ENCODE measurements at places on chromosomes 4 and X. TPM values are rescaled to one million over a fixed set of nuclear protein-coding genes. Genes with fewer than 3 reads are reported as not detected.

IQSEC2 gene
- 17.1 TPM for total RNA-seq

RFC1 gene
- 22.0 TPM for total RNA-seq

DRD5 gene
- total RNA-seq: not detected

SAGE1 gene
- total RNA-seq: not detected

TCEAL7 gene
- 2.6 TPM for total RNA-seq

CCKAR gene
- not detected for total RNA-seq

FRMD7 gene
- 0.14 TPM for total RNA-seq

ARR3 gene
- not detected for total RNA-seq

UGT2A3 gene
- not detected for total RNA-seq

DNA sequence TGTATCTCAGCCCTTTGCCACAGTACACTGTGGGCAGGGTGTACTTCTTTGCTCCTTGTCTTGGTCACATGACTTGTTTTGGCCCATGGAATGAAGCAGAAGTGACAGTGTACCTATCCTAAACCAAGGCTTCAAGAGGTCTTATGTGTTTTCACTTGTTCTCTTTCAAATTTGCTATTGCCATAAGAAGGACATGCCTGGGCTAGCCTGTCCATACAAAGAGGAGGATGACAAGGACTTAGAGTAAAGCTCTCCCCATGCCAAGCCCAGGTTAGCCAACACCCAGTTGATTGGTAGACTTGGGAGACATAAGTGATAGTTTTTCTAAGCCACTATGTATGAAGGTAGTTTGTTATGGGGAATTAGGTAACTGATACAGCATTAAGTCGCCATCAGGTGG, 141.1 kb upstream of the MID1 start:
- H3K4me1 ChIP-seq: peaks cover 3% of the 10 kb centered on the region
- no peak overlapping the region for H3K4me3 ChIP-seq
- no peak for DNase-seq
- H3K27me3 ChIP-seq: no peaks in the 10 kb centered on the region

DNA sequence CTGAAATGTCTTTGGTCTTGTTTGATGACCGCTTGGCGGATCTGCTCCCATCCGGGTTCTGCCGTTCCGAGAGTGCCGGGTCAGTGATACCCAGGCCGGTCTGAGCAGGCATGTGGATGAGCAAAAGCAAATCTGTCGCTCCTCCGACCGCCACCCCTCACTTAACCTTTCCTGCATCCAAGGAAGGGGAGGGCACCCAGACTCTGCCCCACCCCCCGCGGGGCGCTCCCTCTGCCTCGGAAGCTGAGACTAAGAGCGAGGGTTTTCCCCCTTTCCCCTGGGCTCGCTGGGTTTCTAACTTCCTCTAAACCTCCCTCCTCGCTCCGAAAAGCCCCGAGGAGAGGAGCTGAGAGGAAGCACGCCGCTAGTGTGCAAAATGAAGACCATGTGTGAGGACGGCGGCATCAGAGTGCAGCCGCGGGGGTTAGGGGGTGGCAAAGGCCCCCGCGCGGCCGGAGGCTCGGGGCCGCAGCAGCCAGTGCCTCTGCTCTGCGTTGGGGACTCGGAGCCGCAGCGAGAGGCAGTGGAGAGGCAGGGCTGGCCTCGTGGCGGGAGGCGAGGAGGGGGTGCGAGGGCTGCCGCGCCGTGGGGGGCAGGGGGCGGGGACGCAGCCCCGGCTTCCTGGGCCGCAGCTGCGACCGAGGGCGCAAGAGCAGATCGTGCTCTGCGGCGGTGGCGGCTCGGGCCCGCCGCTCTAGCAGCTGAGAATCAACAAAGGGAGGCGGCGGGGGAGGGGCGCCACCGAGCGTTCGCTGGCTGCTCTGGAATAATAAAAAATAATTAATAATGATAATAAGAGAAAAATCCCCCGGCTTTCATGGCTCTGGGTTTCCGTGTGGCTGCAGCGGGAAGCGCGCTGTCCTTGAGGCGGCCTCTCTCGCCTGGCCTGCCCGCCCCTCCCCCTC, 55.8 kb upstream of the BCOR start:
- DNase-seq: peak; percentile 49
- no peaks in the 10 kb centered on the region for H3K27me3 ChIP-seq
- H3K27ac ChIP-seq: peak overlapping the region; percentile 90

DNA sequence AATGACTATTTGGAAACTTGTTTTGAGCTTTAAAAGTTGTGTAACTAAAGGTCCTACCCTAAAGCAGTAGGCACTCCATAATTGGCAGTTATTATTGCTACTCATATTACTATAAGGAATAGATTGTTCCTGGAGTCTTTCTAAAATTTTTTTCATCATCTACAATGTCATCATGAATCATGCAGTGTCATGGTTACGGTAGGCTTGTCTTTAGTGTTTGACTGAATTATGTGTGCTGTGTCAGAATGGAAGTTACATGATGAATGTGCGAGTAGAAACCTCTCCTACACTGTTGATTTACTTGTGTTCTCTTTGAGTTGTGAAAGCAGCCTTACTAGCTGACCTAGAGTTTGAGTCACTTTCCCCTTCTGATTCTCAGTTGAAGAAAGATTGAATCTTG, 1099.9 kb downstream of the RAPGEF2 start:
- no peak for DNase-seq
- no peaks in the 10 kb centered on the region for H3K36me3 ChIP-seq
- no peaks in the 10 kb centered on the region for H3K4me1 ChIP-seq
- H3K27me3 ChIP-seq: no peaks in the 10 kb centered on the region

DNA sequence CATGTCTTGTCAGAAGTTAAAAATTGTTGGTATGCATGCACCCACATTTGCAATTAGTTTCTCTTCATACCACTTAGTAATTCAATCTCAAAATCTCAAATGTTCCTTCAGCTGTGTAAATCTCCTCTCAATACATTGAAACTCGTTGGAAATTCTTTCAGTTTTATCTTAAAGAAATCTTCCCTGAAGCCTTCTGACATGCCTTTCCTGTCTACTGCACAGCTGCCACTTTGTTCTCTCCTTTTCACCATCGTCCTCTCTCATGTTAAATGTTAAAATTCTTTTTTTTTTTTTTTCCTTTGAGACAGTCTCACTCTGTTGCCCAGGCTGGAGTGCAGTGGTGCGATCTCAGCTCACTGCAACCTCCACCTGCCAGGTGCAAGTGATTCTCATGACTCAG, 30.9 kb downstream of the MCUB start:
- H3K36me3 ChIP-seq: no peaks in the 10 kb centered on the region
- H3K27me3 ChIP-seq: no peaks in the 10 kb centered on the region
- peaks cover 21% of the 10 kb centered on the region for H3K4me1 ChIP-seq
- H3K4me3 ChIP-seq: no peak overlapping the region
- no peak for DNase-seq

- H3K4me1 ChIP-seq: no peaks in the 10 kb centered on the region
- H3K27me3 ChIP-seq: no peaks in the 10 kb centered on the region
- DNase-seq: no peak
- H3K4me3 ChIP-seq: no peak overlapping the region
These were observed 156.9 kb downstream of the SLIT2 start for GRCh38 chr4:20408611-20409010.

DNA sequence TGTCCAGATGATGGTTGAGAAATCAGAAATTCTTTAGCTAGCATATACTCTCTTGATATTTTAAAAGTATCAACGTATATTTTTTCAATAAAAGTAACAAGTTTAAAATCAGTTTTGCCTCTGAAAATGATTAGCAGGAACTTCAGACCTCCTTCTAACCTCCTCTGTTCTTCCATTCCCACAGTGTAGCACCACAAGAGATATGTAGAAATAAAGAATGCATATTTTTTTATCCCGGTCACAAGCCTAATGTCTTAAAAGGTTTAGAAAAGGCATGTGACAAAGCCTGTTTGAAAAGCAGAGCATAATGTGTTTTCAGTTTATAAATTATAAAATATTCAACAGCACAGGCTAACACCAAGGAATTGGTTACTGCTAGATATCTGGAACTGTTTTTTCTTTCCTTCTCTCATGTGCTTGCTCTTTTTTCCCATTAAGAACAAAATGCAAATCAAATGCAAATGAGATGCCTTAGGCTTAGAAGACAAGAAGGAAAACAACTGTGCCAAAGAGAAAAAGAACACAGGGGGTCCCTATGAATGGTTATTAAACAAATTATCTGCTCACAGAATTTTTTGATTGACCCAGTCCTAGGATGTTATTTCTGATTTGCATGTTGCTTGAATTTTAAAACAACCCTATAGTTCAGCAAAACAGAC, 351.7 kb upstream of the FAM241A start:
- DNase-seq: no peak
- no peak overlapping the region for H3K4me3 ChIP-seq
- no peaks in the 10 kb centered on the region for H3K4me1 ChIP-seq
- H3K27me3 ChIP-seq: peaks cover 5% of the 10 kb centered on the region
- H3K27ac ChIP-seq: no peak overlapping the region

- H3K27ac ChIP-seq: peak overlapping the region; percentile 75
- H3K4me3 ChIP-seq: no peak overlapping the region
- H3K4me1 ChIP-seq: peaks cover 86% of the 10 kb centered on the region
- no peak for DNase-seq
- H3K36me3 ChIP-seq: no peaks in the 10 kb centered on the region
These were observed 17.1 kb downstream of the USP46 start for GRCh38 chr4:52641854-52642563.

GRCh38 chrX:110008011-110008635, 5.2 kb downstream of the TMEM164 start:
- DNase-seq: no peak
- peak overlapping the region; percentile 74 for H3K4me3 ChIP-seq
- no peaks in the 10 kb centered on the region for H3K36me3 ChIP-seq
- no peaks in the 10 kb centered on the region for H3K27me3 ChIP-seq
- no peak overlapping the region for H3K27ac ChIP-seq

- H3K36me3 ChIP-seq: no peaks in the 10 kb centered on the region
- no peaks in the 10 kb centered on the region for H3K27me3 ChIP-seq
- no peak for DNase-seq
- no peak overlapping the region for H3K4me3 ChIP-seq
These were observed 39.2 kb downstream of the BEX3 start for GRCh38 chrX:103415528-103415927.

Measured in left ventricle myocardium inferior (tissue), 1 donor.